Caudate nucleus (tissue), 63 donors: ENCODE measurements at places on chromosomes 2 and 18.
A peak's percentile ranks its signal among the peaks of the same experiment; 100 is the strongest.

GRCh38 chr2:179277429-179278196, 13.0 kb upstream of the SESTD1 start:
- no peak for DNase-seq

GRCh38 chr18:6737833-6738232, 8.3 kb downstream of the ARHGAP28 start:
- DNase-seq: no peak

DNA sequence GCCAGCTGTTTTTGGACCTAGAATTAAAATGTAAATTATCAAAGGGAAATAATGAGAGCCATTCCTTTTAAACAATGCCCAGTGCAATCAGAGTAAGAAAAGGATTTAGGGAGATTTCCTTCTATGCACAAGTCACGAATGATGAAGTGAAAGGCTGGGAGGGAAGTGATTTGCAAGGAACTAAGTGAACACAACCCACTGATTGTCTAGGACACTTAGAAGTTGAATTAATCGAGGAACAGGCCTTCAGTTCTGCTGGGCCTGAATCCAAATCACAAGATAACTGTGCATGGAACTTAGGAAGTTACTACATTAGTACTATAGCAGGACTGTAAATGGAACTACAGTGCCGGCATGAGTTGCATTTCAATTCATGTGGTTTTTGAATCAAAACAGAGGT, 17.7 kb downstream of the MAP2 start:
- no peak for DNase-seq

DNA sequence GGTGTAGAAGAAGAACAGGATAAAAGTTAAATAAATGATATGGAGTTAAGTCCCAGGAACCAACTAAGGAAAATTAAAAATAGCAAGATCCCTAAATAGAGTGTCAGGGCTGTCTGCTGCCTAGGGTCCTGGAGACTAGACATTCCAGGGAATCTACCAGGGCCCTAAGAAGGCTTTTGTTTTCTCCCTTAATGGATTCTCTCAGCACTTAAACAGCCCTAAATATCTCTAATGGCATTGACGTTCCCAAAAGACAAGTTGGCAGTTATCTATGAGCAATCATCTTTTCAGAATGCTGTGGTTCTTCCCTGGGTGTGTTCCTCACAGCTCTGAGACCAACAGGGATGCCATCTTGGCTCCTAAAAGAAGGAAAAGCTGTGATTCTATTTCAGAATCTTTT, 616.3 kb downstream of the EPHA4 start:
- no peak for DNase-seq

DNA sequence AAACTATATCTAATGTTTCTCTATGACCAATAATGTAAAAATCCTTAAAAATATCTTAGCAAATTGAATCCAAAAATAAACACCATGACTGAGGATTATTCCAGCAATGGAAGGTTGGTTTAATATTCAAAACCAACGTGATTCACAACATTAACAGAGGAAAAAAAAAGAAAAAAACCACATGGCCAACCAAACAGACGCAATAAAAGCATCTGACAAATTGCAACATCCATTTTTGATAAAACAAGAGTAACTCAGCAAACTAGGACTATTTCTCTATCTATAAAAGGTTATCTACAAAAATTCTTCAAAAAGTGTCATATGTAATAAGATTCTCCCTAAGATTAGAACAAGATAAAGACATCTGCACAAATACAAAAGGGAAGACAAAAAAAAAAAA, 28.9 kb downstream of the PPP3R1 start:
- no peak for DNase-seq

DNA sequence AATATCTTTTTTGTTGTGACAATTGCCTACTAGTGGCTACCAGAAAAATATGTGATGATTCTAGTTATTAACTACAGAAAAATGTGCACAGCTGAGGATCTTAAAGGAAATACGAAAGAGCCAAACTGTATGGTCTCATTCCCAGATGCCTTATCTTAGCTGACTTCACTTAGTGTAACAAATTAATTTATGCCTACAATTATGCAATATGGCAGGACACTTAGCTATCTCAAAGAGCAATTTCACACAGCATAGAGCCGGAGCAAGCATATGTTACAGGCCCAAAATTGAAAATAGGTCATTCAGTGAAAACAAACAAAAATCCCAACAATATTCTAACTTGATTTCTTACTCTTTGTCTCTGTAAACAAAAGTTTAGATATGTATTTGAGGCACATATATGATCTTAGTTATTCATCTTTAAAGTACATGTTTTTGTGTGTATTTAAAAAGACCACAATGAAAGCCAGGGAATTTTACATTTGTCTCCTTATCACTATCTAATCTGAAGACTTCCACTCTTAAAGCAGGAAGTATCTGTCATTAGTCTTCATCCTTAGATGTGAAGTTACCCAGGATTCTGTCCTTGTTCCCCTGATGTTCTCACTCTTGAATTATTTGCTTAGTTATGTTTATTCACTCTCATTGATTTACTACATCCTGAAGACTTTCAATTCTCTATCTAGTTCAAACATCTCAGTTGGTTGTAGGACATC, 1579.0 kb upstream of the NXPH2 start:
- DNase-seq: no peak

DNA sequence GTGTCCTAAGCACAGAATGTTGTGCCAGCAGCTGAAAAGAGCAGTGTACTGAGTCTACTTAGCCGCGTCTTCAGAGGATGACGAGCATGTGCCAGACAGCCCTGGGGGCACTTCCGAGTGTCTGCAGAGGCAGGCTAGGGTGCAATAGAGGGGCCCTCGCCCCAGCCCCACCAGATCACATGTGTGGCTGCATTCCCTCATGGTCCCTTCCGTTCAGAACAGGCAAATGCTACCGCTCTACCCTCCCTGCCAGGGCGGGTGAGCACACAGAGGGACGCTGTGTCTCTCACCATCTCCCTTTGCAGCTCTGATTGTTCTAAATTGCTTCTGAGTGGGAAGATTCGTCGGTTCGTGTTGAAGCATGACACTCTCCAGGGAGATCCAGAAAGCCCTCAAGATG, 212.2 kb upstream of the RAB12 start:
- DNase-seq: peak; percentile 17

DNA sequence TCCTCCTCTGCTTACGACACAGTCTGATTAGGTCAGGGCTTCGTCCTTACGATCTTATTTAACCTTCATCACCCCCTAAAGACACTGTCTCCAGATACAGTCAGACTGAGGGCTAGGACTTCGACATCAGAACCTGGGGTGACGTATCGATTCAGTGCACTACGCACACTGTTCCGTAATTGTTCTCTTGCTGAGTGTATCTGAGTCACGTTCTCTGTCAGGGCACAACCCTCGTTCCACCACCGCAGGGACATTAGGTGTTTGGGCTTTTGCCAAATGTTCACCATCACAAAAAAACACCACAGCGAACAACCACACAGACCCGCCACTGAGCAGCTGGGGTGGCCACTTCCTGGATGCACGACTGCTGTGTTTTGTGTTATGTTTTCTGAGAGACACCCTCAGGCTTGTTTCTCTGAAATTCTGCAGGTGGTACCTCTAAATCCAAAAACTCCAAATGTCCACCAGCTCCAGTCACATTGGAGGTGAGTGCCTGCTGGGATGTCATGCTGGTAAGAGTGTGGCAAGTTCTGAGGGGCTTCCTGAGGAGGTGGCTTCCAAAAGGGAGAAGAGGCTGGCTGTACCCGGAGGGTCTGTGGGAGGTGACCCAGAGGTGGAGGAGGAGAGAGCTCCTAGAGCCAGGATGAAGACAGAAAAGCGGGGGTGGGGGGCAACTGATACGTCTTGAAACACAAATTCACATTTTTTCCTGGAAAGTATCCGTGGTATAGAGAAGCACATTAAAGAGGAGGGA, 66.6 kb downstream of the ADNP2 start:
- no peak for DNase-seq
